ENCODE measurements at places on chromosomes 2 and 18.

GRCh38 chr2:73227086-73227485, 6.0 kb downstream of the PRADC1 start:
- no peak for DNase-seq

DNA sequence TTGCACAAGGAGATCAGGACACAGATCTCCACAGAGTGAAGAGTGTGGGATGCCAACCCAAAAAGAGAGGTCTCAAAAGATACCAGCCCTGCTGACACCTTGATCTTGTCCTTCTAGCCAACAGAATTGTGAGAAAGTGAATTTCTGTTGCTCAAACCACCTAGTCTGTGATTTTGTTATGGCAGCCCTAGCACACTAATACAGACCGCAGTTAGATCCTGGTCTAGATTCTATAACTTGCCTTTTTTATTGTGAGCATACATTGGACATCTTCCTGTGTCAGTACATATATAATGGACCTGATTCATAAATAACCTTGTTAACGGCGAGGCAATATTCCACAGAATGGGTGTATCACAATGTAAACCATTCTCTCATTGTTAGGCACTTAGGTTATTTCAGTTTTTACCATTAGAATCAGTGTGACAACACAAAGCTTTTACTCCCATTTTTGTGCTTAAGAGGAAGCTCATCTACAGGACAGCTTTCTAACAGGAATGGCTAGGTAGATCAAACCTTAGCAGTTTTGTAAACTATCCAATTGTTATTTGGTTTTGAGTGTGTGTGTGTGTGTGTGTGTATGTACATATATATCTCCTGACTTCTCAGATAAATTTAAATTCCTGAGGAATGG, 89.0 kb downstream of the ACSL3 start:
- no peak for DNase-seq

GRCh38 chr2:148667113-148667836, 22.7 kb downstream of the EPC2 start:
- DNase-seq, result no peak

DNA sequence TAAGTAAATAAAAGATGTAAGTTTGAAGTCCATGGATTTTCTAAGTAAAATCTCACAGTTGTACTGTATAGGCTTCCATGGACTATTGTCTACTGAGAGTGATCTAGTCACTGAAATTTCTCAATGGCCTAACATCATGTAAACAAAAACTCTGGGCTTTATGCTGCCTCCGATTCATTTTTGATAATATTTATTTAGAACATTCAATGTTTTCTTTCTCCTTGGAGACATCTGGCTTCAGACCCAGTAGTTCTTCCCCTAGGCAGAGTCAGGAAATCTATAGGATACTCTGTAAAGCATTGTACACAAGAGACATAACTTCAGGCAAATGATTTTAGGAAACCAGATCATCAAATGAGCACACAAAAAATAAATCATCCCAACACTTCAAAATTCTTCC, 1208.6 kb upstream of the ZEB2 start:
- peak; percentile 3 for DNase-seq

- DNase-seq, result peak; percentile 22
Observed at GRCh38 chr2:241358470-241358869, 2.4 kb downstream of the FARP2 start.

GRCh38 chr2:204722691-204723090, 177.4 kb downstream of the PARD3B start:
- DNase-seq, result peak; percentile 15

GRCh38 chr2:101496279-101496678, 21.4 kb upstream of the RFX8 start:
- no peak for DNase-seq

DNA sequence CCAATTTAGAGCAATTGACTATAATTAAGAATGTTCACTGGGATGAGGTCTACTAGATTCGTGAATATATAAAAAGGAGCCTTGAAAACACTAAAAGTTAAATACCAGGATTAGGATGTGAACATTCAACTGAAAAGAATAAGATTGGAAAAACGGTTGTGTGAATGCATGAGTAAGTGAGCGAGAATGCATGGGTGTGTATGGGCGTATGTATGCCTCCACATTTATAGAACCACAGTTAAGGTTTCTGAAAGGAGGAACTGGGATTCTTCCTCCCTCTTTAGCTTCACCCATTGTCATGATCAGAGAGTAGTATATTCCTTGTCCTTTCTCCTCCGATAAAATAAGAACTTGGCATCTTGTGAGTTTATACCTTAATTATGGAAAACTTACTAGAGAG, 151.1 kb upstream of the UBE2E3 start:
- DNase-seq, result no peak

DNA sequence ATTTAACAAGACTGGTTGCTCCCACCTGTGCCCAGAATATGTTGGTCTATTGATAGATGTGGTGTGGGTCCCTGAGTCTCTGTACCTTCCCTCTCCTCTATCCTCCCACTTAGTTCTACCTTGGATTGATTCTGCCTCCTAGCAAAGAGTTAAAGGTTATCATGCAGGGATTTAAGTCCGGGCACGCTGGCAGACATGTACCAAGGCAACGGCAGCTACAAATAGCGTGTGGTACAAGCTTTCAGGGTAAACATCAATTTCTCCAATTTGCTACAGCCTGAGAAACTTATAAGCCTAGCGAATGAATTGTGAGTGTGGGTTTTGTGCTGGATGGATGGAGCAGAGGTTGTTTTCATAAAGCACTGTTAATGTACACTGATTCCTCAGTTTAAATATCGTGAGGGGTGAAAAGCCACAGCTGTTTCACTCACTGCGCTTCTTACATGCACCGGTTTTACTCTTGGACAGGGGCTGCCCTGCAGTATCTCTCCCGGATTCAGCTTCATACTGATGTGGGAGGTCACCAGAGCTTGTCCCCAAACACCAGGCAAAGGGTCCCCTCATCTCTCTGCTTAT, 289.8 kb downstream of the ICOS start:
- DNase-seq, result no peak

DNA sequence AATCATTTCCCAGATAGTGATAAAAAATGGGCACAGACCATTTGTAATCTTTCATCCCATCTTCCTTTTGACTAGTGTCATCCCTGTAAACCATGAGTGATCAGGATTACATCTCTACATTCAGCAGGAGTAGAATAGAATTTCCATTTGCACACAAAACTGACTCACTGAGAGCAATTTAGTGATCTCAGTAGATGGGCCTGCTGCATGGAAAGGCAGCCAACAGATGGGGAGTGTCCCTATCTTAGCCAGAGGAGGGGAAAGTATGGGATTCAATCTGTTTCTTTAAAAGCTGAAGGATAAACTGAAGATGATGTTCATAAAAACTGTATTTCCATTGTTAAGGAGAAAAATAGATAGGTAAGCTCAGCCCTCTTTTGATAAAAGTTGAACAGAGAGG, 441.7 kb downstream of the ZNF521 start:
- DNase-seq, result no peak

DNA sequence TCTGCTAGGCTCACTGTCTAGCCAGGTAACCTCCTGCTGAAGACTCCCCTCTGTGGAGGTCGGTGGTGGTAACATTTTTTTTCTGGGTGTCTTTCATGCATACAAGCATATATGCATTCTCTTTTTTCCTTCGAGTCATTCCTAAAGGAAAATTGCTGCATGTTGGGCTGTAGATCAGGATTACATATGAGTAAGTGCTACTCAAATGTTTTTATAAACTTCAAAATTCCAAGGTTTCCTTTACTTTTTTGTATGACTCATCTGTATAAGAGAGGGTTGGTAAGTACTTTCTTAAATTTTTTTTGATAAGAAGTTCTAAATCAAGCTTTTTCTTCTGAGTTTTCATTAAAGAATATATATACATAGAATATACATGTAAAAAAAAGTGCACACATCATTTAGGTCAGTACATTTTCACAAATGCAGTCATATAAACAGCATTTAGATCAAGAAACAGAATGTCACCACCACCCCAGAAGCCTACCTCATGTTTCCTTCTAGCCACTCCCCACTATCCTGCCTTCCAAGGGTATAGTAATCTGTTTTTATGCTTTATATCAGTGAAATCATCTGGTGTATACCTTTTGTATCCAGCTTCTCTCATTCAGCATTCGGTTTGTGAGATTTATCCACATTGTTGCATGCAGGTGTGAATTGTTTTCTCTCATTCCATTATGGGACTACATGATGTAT, 128.0 kb upstream of the MAP3K20 start:
- no peak for DNase-seq

DNA sequence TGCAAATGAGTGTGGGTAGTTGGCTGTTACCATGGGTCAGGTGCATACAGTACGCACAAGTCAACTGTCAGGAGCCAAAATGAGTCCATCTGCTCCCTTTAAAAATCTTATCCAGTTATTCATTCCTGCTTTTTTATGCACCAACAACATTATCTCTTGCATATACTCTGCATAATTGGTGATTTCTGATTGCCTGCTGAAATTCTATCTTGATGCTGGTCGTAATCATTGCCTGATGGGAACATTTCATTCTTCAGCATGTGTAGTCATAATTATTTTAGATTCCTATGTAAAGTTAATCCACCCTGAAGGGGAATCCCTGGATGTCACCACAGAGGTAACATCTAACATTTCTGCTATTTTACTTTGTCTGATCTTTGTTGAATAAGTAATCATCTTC, 102.2 kb upstream of the RND3 start:
- DNase-seq, result no peak

GRCh38 chr2:202187570-202187969, 50.8 kb downstream of the SUMO1 start:
- DNase-seq, result no peak

- peak; percentile 61 for DNase-seq
Observed at GRCh38 chr18:8791171-8791651, 85.9 kb downstream of the MTCL1 start.

- no peak for DNase-seq
Observed at GRCh38 chr18:36776650-36777049, 52.2 kb downstream of the TPGS2 start.

GRCh38 chr2:232402518-232402917, 4.1 kb upstream of the ALPG start:
- no peak for DNase-seq

GRCh38 chr2:28602751-28603639, 107.1 kb downstream of the PLB1 start:
- peak; percentile 21 for DNase-seq

GRCh38 chr2:189927823-189928222, 134.7 kb downstream of the MSTN start:
- peak; percentile 52 for DNase-seq

GRCh38 chr2:227115761-227116160, 48.2 kb downstream of the COL4A4 start:
- no peak for DNase-seq

DNA sequence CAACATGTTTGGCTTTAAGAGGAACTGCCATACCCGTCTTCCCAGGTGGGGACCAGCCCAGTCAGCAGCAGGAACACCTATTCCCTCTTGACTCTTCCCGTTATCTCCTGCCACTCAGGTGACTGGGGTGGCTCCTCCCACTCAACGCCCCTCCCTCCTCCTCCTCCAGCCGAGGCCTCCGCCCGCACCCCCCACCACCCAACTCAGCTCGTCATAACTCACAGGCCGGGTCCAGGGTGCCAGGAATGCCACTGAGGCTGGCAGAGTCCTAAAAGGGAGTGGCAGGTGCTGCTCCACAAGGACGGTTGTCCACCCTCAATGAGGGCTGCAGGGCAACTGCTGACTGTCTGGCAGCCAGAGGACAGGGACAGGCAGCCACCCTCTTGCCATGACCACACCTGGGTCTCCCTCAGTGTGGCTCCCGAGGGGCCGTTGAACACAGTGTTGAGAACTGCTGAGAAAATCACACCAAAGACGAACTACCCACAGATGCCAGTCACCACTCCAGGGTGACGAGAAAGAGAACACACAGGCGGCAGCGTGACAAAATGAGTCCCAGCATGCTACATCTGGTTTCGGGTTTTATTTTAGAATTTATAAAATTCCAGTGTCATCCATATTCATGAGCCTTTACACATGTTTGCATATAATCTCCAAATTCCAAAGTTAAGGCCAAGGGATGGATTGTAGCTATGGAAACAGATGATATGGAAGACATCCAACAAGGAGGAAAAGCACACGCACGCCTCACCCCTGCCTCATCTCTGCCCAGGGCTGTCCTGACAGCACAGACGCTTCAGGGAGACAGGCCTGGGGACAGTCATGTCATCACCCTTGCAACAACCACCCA, 38.5 kb downstream of the ANO7 start:
- DNase-seq, result peak; percentile 33

DNA sequence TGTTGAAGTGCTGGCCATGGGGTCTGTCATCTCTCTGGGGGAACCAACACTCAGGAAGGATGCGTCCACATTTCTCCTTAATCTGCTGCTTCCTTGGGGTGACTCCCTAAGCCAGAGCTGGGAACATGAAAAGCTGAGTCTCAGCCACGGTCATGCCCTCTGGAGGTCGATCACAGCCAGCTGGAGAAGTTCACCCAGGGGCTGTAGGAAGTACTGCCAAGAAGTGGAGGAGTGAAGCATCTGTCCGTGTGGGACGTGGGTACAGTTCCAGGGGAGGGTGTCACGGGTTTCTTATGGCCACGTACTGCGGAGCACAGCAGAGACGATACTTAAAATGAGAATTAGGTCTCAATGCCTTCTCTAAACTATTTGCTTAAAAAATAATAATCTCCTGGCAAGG, 42.4 kb upstream of the IGFBP2 start:
- DNase-seq, result peak; percentile 79

- DNase-seq, result peak; percentile 77
Observed at GRCh38 chr2:181466661-181467576, 9.7 kb downstream of the ITGA4 start.

GRCh38 chr2:62570861-62571698, 65.1 kb upstream of the TMEM17 start:
- DNase-seq, result no peak

DNA sequence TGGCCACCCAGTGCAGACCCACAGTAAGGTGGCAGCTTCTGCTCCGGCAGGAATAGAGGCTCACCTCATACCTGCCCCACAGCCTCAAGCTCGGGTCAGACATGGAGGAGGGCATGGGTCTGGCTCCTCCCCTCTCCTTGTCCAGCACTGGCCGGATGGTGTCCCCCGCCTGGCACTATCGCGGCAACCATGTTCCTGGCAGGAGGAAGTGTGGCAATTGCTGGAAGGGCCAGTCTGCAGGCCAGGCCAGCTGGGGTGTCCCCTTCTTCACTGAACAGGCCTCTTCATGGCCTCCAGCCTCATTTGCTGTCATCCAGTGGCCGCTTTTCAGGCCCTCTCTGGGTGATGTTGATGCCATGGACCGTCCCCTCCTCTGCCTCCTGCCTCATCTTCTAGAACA, 41.4 kb upstream of the SMAD7 start:
- DNase-seq, result no peak

GRCh38 chr2:48569433-48569832, 39.5 kb downstream of the STON1 start:
- peak; percentile 47 for DNase-seq

GRCh38 chr18:50193796-50194630, 934 bp downstream of the MYO5B start:
- DNase-seq, result no peak

GRCh38 chr2:239464166-239465016, 63.6 kb upstream of the HDAC4 start:
- no peak for DNase-seq

- no peak for DNase-seq
Observed at GRCh38 chr2:30611583-30611982, 164.5 kb downstream of the LCLAT1 start.

DNA sequence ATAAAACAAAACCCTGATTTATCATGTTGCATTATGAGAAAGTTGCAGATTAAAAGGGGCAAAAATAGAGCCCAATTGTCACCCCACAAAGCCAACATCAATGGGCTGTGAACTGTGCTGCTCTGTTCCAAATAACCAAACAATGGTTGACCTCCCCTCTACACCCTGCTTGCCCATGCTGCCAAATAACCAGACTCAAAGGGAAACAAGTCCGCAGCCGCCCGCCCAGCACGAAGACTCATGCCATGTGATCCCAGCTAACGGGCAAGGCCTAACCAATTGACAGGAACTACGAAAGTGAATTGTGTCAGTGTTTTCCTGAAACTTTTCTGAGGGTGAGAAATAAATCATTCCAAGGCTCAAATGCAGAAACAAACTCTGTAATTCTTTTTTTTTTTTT, 97.9 kb upstream of the RIOK3 start:
- DNase-seq, result no peak
